ENCODE measurements at places on chromosomes 3 and 15.

GRCh38 chr3:145457825-145458552, 703.0 kb downstream of the PLOD2 start:
- no peak for DNase-seq

- no peak for DNase-seq
Measured at GRCh38 chr15:98071786-98072185, 111.3 kb downstream of the ARRDC4 start.

DNA sequence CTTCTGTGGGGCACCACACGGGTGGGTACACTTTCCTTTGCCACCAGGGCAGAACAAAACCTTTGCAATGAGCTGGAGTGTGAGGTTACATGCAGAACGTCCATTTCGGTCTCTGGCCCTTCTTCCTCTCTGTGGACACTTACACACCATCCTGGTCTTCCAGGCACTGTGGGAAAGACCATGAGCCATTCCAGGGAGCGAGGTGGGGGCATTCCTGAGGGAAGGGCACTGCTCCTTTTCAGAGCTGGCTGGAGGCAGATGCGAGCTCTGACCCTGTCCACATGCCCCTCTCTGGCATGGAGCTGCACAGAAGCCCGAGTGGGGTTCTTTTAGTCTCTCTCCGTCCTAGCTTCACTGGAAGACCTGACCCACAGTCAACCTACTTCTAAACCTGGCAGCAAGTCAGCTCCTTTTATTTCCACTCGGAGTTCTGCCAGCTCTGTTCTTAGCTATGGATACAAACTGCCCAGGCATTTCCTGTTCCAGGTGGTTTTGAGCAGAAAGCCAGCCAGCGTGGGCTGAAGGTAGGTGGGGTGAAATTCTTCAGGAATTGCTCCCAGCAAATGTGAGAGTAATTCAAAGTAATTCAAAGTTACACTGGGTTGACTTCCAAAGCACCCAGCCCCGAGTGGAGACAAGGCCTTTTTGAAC, 281.4 kb downstream of the ADAMTS17 start:
- no peak for DNase-seq

- DNase-seq, result no peak
Measured at GRCh38 chr3:120177151-120177550, 82.9 kb upstream of the GSK3B start.

- DNase-seq, result no peak
Measured at GRCh38 chr15:71599418-71600151, 210.8 kb upstream of the NR2E3 start.

- no peak for DNase-seq
Measured at GRCh38 chr15:62456011-62456920, 291.2 kb upstream of the C2CD4B start.

DNA sequence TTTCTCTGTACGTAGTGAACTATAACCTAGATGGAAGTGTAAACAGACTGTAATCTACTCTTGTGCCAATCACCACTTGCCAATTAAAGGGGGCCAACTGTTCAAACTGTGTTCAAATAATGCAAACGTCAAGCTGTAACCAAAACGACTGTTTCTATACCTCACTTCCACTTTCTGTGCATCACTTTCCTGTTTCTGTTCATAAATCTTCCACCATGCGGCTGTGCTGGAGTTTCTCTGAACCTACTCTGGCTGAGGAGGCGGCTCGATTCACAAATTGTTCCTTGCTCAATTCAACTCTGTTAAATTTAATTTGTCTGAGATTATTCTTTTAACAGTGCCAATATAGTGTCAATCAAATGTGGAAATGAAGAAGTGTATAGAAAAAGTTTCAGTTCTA, 206.7 kb upstream of the TBC1D5 start:
- DNase-seq, result no peak

All from stimulated activated CD8-positive, alpha-beta memory T cell treated with anti-CD3 and anti-CD28 coated beads, Interleukin-2, amount 100 ng/mL, for 1 hour (primary cell).